ENCODE measurements at places on chromosomes 5 and 9.

- DNase-seq = no peak
These were observed 2257.1 kb upstream of the ACO1 start for GRCh38 chr9:30127371-30127770.

DNA sequence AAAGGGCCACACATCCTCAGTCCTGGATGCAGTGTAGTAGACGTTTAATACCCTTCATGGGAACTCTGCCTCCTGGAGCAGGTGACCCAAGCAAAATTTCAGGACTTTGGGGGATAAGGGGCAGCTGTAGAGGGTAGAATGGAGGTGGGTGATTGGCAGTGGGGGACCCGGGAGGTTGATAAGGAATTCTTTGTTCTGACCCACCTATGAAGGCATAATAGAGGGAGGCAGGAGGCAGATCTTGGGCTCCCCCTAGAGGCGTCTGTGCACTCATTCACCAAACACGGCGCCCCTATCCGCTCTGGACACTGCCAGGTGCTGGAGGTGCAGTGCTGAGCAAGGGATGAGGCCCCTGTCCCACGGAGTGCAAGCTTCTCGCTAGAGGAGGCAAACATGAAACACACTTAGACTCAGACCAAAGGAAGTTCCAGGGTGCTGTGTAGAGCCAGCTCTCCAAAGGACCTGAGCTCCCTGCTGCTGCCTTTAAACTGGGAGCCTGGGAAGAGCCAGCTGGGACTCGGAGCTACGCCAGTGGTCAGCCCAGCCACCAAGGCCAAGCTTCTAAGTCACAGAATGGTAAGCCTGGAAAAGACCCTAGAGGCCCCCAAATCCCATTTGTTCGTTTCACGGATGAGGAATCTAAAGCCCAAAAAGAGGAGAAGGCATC, 7.7 kb downstream of the IL17B start:
- no peak for DNase-seq

- DNase-seq = no peak
These were observed 2.9 kb upstream of the RNF130 start for GRCh38 chr5:180074462-180074861.

DNA sequence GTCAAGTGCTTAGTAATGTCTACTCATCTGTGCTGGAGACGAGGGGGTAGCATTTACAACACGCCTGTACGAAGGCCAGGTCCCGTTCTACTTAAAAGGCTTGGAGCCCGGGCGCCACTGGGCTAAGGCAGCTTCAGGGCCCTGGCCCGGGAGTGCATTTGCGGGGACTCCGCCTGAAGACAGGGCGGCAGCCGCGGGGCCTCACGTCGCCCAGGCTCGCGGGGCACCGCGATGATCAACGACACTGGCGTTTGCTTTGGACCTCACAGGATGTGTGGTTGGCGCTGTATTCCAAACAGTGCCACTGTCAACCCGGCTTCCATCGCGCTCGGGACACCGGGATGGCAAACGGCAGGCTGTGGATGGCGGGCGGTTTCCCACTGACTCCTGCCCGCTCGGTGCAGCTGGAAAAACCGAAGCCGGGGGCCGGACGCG, 1.1 kb upstream of the TENT4A start:
- DNase-seq = peak; percentile 54

- no peak for DNase-seq
These were observed 31.5 kb downstream of the CLINT1 start for GRCh38 chr5:157827423-157827822.

- DNase-seq = no peak
These were observed 62.6 kb upstream of the SLC25A51 start for GRCh38 chr9:37966412-37967013.

DNA sequence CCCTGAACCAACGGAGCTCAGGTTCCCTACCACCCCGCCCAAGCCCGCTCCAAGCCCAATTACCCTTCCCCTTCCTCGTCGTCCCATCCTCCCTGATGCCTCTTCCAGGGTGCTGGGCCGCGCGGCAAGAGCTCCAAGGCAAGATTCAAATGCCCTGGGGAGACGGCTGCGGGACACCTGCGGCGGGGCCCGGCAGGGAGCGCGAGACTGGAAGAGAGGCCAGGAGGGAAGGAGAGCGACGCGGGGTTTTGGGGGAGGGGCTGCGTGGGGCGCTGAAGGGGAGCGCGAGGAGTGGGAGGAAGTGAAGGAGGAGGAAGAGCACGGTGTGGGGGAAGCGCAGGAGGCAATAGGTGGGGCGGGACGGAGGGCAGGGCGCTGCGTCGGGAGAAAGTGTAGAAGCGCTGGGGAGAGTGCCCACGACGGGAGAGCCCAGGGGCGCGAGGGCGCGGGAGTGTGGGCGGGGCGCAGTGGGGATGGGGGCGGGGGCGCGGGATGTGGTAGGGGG, 975 bp upstream of the NXNL2 start:
- DNase-seq = no peak

Measured in posterior cingulate gyrus (tissue), 11 donors.